ENCODE measurements at places on chromosomes 13 and 19.

GRCh38 chr19:38919837-38920601, 8.0 kb upstream of the CCER2 start:
- no peak for DNase-seq

GRCh38 chr19:16042533-16043085, 33.7 kb upstream of the TPM4 start:
- no peak for DNase-seq

DNA sequence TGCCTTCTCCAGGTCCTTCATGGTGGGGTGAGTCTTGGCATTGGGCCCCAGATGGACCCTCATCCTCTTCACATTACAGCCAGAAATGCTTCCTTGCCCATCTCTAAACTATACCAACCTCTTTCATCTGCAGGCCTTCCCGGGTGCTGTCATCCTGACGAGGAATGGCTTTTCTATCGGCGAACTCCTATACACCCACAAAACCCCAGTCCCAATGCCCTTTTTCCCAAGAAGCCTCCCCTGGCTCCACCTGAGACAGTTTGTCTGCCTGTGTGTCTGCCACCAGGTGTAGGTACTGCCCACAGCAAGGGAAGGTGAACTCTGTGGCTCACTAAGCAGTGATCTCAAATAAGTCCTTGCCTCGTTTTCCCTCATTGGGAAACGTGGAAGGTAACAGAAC, 55.3 kb downstream of the PTPRS start:
- no peak for DNase-seq

DNA sequence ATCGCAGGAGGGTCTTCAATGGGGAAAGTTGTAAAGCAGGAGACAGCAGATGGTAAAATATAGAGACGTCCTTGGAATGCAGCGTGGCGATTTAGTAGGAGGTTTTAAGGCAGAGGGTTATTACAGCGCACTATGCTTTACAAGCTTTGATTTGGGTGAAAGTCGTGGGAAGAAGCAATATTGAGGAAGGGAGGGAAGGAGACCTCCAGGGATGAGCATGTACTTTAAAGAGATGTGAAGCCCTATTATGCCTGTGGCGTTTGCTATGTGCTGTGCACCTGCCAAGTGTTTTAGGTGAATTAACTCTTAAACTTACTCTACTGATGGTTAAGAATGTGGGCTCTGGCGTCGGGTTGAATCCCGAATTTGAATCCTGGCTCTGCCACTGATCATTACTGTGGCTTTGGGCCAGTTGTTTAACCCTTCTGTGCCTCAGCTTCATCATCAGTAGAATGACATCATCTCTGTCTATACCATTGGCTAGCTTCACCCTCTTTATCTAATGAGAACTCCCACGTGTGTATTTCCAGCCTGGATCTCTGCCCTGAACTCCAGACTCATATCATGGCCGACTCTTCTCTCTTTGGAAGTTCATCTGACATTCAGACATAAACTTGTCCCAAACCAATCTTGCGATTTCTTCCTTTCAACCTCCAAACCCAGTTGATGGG, 583 bp downstream of the CCDC61 start:
- DNase-seq, result no peak

DNA sequence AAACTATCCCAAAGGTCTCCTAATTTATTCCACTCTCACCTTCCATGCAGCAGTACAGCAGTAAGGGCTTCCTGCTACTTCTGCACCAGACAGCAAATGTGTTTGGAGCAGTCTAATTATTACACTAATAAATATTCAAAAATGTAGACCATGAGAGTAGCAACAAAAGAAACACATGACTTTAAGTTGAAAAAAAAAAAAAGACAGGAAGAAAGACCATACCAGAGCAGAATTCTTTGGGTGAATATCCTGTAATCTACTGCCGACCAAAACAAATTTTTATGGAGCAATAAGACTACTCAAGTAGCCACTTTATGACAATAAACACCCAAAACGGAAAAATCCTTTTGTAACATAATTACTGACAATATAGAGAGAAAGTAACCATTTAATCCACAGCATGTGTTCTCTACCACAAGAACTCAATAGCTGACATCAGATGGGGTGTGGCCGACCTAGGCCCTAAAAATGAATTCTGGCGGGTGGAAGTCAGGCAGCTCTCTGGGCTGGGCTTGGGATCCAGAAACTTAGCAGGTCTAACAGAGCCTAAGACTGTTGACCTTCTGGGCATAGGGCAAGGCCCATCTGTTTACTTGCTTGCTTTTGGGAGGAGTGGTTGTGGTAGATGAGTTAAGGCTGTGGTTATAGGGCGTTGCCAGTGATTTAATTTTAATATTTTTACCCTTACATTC, 4.6 kb downstream of the KLF12 start:
- no peak for DNase-seq

DNA sequence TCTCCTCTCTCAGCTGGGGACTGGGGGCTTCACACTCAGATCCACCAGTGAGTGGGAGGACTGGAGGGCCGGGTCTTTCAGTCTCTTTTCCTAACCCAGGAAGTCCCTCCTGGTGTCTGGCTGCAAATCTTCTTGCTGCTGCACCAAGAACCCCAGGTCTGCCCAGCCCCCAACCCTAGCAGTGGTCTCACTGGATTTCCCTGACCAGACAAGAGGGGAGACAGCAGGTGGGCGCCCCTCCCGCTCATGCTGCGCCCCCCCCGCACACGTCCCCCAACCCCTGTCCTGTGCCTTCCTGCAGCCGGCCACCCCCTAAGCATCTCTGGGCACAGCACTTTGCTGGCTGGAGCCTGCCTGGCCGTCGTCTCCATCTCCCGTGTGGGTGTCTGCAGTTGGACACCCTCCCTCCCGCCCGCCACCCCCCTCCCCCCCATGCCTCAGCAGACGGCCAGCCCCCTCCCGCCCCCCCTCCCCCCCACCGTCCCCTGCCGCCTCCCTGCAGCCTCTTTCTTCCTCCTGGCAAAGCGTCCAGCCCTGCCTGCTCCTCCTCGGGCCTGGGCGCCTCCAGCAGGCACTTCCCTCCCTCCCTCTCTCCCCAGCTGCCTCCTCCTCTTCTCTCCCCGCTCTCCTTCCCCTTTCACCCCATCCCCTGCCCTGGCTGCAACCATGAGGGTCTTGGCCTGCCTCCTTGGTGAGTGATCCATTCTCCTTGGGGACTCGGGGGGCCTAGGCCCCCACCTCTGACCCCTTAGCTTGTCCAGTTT, at the start of gene SSC5D:
TSS of gene SSC5D (plus strand) at position 513 of the 764 bp plus-strand sequence. CDS start at position 667, 154 bp downstream.
- DNase-seq, result no peak

DNA sequence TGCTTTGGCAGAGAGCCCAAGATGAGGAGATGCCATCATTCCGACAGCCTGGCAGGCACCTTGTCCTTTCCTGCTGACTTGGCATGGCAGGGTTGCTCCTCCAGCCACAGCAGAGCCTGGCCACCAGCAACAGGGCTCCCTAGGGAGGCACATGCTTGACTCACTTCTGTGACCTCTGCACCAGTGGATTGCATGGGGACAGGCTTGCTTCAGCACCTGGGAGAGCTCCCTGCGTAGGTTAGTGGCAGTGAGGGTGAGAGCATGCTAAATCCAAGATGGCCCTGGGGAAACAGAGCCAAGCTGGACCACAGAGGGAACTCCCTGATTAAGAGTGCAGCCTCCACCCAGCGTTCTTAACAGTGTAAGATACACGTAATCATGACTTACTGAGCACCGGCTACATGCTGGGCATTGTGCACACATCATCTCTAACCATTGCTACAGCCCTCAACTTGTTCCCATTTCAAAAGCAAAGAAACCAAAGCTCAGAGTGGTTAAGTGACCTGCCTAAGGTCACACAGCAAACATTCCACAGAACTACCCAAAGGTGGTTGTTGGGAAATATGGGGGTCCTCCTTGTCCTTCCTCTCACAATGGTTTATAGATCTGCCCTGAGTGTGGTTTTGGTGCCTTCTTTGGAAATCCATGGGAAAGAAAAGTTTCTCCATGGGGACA, 116.6 kb upstream of the UQCRFS1 start:
- no peak for DNase-seq

DNA sequence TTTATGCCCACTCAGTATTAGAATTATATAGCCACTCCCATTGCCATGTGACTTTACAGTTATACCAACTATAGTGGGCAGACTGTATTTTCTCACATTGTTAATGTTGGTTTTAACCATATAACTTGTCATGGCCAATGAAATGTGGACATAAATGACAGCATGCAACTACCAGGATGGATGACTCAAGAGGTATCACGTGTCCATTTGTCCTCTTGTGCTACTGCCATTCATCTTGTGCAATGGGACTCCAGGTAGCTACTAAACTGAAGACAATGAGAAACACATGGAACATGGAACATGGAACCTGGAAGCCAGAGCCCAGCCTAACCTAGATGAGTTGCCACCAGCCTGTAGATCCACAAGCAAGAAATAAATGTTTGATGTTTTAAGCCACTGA, 242.7 kb upstream of the IPO5 start:
- DNase-seq, result no peak

DNA sequence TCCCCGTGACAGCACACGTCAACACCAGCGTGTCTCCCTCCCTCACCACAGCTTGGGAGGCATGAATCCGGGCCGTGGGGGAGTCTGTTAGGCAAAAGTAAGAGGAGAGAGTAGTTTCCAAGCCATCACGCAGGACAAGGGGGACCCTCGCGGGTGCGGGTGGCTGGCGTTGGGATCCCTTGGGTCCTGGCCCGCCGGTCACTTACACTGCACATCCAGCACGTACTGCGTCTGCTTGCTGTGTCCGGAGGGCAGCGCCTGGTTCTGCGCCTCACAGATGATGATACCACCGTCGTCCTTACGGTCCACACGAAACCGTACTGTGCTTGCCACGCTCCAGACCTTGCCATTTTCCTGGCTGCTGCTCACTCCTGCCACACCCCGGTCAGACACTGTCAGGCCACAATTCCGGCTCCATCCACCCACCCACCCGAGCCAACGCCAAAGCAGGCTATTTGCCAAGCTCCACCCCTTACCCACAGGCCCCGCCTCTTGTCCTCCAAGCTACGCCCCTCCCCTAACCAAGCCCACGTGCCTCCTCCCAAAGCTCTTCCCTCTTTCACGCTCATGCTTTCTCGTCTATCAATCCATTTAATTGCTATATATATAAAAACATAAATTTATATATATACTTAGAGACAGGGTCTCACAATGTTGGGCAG, 6.6 kb upstream of the ZNF428 start:
- DNase-seq, result no peak

DNA sequence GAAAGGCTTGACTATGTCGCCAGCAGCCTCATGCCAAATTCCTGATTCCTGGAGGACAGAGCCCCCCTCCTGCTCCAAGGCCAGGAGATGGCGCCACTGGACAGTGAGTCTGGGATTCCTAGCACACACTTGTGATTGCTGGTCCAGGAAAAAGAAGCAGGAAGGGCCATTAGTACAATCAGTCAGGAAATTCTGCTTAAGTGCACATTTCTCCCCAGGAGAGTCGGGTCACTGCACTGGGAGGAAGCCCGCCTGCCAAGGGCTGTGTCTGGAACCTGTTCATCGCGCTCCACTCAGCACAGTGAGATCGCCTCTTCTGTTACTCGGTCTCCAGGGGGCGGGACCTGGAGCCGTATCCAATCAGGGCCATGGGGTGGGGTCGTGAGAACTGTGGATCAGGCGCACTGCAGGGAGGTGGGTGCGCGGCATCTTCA, 65.1 kb downstream of the ZNF823 start:
- peak; percentile 66 for DNase-seq

- DNase-seq, result no peak
Observed at GRCh38 chr13:50123515-50123861, 108.2 kb downstream of the KCNRG start.

DNA sequence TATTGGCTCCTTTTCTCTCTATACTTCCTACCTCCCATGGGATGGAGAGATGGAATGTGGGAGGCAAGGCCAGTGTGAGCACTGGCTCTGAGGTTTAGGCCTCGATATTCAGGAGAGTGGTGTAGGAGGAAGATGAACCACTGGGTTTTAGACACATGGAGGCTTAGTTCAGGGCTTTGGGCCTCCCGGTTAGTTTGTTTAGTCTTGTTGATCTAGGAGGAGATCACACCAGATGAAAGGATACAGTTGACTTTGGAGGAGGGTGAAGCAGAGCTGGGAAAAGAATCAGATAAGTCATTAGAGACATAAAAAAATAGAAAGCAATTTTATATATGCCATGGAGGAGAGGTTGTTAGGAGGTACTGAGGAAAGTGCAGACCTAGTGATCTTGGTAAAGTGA, 30.9 kb downstream of the RNASEH2B start:
- DNase-seq, result no peak

DNA sequence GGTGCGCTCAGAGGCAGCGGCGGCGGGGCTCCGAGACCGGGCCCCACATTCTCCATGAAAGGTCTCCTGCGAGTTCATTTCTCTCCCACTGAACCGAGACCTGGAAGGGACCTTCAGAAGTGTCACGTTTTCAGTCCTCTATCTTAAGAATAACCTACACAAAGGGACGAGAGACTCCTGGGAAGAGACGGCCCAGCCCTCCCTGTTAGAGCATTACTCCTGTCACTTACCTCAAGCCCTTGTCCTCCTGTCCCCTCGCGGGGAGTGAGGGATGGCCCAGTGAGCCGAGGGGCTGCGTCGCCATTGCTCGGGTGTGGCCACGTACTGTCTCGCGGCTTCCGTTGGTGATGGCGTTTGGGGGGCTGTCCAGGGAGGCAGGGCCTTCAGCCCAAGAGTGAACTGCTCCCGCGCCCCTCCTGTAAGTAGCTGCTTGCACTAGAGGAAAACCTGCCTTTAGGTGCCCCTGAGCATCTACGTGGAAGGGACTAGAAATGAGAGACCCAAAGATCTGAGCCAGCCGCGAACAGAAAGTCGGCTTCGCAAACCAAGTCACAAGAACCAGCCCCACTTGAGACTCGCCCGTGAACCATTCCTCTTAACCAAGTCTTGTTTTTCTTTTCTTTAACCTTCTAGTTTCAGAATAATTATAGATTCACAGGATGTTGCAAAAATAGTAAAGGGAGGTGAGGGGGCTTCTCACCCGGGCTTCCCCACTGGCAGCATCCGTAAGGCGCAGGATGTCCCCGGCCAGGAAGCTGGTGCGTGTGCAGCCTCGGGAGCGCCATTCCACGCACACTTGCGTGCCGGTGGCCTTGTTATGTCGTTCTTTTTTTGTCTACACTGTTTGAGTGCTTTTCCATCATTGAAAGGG, 21.1 kb upstream of the NDUFS7 start:
- no peak for DNase-seq

- no peak for DNase-seq
Observed at GRCh38 chr13:101416181-101417042, at the start of gene NALCN. Gene NALCN, minus strand, starts transcription at chr13:101416508. Its CDS starts 17,382 bp downstream, at chr13:101399126.

GRCh38 chr13:51663973-51664957, 80.0 kb downstream of the WDFY2 start:
- DNase-seq, result no peak
